Fibroblast of gingiva (primary cell): ENCODE measurements at places on chromosomes 4 and X.

- DNase-seq = no peak
Measured at GRCh38 chr4:8459867-8460445, 19.4 kb downstream of the TRMT44 start.

DNA sequence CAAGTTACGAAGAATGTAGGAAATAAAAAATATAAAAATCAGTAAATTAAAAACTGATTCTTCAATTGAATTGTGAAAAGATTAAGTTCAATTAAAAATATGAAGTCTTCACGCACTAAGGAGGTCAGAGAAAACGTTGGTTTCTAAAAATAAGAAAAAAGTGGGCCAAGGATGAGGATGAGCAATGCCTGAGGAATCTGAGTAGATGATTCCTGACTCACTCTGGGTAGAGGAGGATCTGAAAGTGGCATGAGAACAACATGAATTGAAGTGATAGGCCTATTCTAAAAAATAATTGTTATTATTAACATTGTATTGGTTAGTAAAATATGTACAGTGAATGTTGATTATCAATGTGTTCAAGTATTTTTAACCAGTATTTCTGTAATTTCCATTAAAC, 444.2 kb downstream of the GRIA2 start:
- peak; percentile 43 for DNase-seq

- DNase-seq = no peak
Measured at GRCh38 chr4:30354605-30355004, 365.6 kb upstream of the PCDH7 start.

DNA sequence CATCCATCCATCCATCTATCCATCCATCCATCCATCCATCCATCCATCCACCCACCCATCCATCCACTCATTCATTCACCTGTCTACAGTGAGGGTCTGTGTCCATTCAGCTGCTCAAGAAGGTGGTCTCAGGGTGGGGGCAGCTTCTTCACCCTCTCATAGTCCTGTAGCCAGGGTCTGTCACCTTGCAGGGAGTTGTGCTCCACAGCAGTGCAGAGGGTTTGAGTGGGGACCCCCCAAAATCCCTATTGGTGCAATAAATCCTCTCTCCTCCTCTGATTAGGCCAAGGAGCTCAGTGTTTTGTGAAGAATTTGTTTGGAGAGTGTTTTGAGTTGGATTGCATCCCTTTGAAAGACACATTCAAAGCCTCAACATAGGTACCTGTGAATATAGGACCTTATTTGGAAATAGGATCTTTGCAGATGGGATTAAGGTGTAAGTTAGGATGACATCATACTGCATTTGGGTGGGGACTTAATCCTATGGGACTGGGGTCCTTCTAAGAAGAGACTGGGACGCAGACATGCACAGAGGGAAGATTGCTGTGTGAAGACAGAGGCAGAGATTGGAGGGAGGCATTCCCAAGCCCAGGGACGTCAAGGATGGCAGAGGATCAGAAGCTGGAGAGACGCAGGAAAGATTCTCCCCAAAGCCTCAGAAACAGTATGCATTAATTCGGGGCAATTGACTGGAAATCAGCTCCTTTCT, 12.0 kb downstream of the P2RY8 start:
- DNase-seq = no peak

- DNase-seq = no peak
Measured at GRCh38 chrX:150694738-150695410, 1.7 kb downstream of the MTMR1 start.

DNA sequence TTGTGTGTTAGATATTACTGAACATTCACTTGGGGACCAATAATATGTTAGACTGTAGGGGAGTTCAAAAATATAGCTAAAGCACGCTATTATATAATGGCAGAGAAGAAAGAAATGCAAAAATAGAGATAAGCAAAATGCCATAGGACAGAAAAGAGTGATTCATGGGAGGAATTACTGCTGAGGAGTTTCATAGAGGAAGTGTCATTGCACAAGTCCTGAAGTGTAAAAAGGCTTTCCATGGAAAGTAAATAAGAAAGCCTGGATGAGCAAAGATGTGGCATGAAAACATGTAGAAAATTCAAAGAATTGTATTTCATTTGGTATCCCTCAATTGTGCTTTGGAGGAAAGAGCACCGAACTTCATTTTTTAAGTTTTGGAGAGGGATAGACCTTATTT, 14.5 kb downstream of the HMGB2 start:
- DNase-seq = peak; percentile 14

- no peak for DNase-seq
Measured at GRCh38 chr4:142230991-142231390, 594.6 kb downstream of the IL15 start.

GRCh38 chr4:145107126-145107525, 9.0 kb downstream of the ABCE1 start:
- no peak for DNase-seq

- no peak for DNase-seq
Measured at GRCh38 chr4:146071390-146071789, 104.1 kb upstream of the LSM6 start.

GRCh38 chr4:58825278-58825677, 1715.1 kb upstream of the IGFBP7 start:
- no peak for DNase-seq
